Activated CD4-positive, alpha-beta T cell treated with anti-CD3 and anti-CD28 coated beads for 48 hours (primary cell): ENCODE measurements at places on chromosomes 7 and 10.

DNA sequence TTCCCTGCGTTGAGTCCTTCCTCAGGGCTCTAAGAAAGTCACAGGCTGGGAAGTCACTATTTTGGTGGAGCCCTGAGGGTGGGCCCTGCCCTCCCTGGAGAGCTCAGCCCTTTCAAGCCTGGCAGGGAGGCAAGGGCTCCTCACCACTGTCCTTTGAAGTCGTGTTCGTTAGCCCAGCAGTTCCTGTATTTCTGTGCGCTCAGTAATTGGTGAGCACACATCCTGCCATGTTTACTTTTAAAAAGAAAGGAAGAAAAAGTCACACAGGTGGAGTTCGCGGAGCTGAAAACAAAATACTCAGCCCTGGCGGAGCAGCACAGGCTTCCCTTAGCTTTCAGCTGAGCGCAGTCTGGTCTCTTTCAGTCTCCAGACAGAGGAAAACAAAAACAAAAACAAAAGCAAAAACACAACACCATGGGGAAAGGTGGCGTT lies 37.1 kb downstream of the PRKCQ start:
- peak; percentile 49 for DNase-seq

DNA sequence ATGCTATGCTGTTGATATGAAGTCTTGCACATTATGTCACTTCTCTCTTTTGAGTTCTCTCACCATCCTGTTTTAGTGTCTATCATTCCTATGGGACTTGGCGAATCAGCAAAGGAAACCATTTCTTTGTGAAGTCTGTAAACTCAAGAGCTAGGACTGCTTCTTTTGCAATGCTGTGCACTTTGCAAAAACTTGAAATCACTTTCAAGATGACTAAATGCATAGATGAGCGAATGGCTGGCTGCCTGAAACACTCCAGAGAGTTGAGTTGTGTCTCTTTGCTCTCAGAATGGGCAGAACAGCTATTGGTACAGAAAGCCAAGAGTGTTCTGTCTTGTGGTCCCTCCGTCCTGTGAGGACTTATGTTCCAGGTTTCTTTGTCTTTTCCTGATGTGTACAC lies 18.3 kb upstream of the ELMO1 start:
- peak; percentile 14 for DNase-seq

GRCh38 chr10:73467206-73467605 lies 28.6 kb downstream of the PPP3CB start:
- no peak for DNase-seq

GRCh38 chr7:41886262-41886900 lies 183.5 kb upstream of the INHBA start:
- DNase-seq, result no peak

- peak; percentile 2 for DNase-seq
These were observed 85.2 kb downstream of the HGF start for GRCh38 chr7:81684514-81685269.

GRCh38 chr7:46071601-46072000 lies 150.5 kb upstream of the IGFBP3 start:
- no peak for DNase-seq

DNA sequence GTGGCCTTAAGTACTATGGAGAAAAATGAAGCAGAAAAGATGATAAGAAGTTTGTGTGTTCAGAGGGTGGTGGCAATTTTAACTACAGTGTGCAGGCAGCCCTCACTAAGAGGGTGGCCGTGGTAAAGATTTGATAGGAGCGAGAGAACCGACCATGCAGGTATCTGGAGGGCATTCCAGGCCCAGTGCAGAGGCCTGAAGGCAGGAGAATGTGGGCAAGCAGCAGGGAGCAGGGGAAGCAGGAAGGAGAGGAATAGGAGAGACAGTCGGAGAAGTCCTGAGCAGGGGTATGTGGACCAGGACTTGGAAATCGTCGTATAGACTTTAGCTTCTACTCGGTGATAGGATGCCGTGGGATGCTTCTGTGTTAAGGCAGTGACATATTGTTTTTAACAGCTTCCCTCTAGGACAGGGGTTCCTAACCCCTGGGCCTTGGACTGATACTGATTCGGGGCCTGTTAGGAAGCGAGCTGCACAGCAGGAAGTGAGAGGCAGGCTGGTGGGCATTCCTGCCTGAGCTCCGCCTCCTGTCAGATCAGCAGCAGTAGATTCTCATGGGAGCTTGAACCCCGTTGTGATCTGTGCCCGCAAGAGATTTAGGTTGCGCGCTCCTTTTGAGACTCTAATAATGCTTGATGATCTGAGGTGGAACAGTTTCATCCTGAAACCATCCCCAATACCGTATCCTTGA lies 227.2 kb downstream of the CCDC3 start:
- no peak for DNase-seq

DNA sequence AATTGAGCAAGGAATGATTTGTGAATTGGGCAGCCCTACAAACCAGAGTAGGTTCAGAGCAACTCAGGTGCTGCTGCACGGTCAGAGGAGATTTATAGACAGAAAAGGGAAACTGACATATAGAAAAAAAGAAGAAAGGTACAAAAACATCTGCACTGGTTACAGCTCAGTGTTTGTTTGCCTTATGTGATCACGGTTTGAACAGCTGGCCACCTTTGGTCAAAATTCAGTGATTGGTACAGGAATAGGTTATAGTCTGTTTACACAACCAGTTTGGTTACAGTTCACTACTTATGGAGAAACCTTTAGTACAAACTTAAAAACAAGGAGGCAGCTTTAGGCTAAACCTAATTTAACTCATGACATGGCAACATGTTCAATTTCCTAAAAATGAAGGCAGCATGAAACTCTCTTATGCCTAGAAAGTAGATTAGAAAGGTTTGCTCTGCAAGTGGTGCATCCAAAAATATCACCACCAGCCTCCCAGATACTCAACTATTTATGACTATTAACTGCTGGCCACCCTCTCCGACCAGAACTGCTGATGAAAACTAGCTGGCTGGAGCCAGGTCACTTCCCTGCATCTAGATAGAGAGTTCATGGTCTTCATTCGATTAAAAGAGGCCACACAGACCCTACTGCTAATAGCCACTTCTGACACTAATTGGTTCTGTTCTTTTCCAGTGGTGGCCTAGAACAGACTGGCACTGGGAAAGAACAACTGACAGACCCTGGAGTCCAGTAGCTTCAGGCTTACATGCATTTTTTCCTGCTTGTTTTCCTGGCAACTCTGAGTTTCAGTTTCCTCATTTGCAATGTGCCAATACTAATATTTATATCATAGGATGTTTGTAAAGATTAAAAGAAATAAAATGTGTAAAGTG lies 548.0 kb downstream of the CCSER2 start:
- no peak for DNase-seq

- no peak for DNase-seq
These were observed 517.0 kb downstream of the NRG3 start for GRCh38 chr10:82391971-82392370.
